Cortex of kidney (tissue), 1 donor: ENCODE measurements at places on chromosomes 3 and 15.

DNA sequence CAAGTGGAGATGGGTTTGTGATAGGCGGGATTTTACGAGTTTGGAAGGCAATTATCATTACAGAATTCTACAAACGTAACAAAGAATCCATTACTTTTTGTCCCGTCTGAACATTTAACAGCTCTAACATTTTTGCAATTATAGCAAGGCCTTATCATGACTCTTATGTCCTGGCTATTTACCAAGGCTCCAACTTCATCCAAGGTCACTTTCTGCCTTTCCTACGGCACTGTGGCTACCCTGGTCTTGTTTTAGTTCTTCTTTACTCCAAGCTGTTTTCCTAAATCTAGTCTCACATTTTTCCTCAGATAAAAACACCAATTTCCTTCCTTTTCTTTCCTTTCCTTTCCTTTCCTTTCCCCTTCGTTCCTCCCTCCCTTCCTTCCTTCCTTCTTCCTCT, 33.5 kb upstream of the GRM7 start:
- DNase-seq = no peak

DNA sequence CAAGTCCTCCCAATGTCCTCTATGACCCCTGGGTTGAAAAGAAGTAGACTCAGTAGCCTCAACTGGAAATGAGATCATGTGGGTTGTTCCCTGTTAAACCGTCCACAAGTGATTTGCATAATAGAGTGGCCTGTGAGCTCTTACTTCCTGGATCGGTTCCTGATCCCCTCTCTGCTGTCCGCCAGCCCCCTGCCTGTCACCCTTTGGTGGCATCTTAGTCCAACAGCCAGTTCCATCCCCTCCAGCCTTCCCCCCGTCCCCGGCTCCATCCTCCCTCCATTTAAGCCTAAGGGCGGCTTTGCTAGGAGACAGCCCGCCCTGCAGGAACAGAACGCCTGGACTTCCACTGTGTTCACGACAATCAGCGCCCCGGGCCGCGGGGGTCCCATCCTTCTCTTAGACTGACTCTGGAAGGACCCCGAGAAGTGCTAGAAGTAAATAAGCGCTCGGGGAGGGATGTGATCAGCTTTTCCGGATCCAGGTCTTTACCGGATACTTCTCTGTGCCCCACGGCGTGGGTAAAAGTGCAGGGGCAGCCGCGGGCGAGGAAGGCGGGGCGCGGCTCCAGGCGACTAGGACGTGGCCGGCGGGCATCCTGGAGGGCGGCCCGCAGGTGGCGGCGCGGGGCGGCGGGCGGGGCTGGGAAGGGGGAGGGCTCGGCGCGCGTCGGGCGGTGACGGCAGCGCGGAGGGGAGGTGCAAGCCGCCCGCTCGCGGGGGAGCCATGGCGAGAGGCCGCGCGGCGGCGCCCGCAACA, 51.2 kb upstream of the ULK4 start:
- DNase-seq = no peak

DNA sequence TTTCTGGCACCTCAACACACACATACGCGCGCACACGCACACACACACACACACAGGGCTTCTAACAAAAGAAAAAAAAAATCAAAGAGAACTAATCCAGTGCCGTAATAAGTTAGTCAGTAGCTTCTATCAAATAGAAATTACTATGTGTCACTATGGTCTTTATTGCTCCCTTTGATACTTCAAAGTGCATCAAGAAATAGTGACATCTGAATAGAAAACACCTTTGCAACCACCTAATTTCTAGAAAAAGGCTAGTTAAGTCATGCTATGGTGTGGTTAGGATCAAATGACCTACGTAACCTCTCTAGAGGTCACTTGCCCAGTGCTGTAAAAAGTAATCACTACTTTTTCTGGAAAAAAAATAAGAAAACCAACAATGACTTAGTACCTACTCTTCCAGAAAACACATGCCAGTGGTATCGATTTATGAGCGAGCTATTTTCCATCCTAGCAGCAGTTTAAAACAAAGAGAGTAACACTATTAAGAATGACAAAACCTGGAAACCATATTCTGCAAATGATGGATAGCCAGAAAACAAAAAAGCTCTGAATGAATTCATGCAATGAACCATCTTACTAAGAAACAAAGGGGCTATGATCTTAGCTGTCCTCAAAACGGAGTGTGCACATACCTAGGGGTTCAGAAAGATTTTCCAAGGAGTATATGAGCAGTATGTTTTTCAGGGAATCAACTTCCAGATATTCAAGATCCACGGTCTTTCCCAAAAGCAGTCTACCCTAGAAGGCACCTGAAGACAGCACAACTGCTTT, 6.8 kb downstream of the AVEN start:
- DNase-seq = no peak

DNA sequence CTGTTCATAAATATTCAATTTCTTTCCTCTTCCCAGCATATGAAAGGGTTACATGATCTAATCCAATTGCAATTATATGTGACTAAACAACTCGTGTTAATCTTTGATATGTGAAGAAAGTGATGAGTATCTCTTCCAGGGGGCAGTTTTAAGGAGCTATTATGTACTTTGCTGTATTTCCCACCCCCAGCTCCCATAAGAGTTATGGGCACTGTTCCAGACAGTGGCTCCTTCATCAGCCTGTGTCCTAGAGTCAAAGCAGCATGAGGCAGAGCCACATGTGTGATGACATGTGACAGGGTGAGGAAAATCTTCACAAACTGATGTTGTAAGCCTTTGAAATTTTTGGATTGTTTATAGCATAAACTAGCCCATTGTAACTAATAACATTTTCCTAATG, 315.4 kb downstream of the DIPK2A start:
- no peak for DNase-seq

DNA sequence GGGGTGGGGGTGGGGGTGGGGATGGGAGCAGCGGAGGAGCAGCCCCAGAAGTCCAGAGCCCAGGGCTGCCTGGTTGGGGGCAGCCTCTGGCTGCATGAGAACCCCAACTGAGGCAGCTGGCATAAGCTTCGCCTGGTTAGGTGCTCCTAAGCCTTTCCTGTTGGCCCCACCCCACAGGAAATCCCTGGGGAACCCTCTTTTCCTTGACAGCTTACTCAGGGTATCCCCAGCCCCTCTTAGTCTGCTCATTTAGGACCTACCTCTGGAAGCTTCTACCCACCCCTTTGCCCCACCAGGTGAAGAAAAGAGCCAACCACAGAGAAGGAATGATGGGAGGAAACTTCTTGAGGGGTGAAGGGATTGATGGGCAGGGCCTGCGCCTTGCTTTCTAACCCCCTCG, 53.4 kb downstream of the IL20RB start:
- DNase-seq = no peak

GRCh38 chr3:126551839-126552687, 6.7 kb downstream of the C3orf22 start:
- no peak for DNase-seq

DNA sequence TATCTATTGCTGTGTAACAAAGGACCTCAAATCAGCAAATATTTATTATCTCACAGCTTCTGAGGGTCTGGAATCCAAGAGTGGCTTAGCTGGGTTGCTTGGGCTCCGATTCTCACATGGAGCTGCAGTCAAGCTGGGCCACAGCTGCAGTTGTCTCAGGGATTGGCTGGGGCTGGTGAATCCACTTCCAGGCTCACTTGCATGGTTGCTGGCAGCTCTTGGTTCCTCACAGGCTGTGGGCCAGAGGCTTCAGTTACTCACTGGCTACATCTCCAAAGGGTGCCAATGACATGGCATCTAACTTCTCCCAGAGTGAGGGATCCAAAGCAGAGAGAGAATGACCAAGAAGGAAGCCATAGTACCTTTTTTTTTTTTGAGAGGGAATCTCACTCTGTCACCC, 13.9 kb upstream of the SYNM start:
- DNase-seq = no peak

DNA sequence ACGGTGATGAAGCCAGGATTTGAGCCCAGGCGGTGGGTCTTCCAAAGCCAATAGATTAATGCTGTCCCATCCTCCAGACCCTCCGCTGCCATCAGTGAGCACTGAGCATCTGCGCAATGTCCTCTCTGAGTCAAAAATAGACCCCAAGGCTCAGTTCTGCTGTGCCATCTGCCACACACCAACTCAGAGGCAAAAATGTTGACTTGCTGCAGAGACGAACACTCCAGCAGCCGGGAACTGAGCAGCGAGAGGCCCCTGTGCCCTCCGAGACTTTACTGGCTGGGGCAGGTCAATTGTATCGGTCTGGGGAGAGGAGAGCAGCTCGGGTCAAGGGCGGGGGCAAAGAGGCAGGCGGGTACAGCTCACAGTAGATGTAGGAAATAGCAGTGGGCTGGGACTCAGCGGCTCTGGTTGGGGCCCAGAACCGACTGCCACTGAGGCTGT, 41.5 kb upstream of the ATP2B2 start:
- DNase-seq = no peak

DNA sequence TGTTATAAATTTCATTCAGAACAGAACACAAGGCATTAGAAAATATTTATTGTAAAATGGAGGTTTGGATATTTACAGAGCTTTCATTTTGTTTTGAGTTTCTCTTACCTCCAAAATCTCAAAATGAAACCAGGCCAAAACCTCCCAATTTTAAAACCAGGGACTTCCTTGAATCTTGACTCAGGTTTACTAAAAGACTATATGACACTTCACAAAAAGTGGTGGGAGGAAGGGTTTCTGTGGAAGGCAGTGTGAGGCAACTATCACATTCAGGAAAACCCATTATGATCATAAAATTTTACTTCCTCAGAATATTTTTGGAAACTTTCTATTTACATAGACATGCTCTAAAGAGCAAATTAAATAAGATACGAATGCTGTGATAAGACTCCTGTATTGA, 205.8 kb upstream of the EOMES start:
- DNase-seq = no peak

DNA sequence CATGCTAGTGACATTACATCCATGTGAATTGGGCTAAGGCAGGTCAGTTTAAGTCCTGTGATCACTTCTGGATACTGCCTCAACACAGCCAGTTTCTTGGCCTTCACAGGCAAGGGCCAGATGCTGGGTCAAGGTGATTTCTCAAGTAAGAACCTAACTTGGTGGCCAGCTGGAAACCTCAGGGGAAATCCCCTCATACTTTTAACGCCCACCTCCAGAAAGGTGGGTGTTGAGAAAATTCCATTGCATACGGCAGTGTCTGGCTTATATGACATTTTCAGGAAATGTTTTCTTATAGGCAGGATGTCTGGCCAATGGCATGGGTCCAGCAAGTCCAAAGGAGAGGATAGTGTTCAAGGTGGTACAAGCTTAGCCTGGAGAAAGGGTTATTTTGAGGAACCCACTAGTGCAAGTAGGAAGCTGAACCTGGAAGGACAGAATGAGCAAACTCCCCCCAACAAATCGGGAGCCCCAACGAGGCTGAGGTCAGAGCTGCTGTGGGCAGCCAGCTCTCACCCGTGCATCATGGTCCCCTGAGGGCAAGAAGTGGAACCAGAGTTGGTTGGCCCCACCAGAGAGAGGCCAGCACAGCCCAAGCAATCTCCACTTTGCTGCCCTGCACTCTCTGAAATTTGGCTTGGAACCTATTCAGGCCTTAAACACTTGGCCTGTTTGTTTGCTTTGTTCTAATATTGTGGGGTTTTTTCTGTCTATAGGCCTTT, 135.4 kb downstream of the PDE8A start:
- no peak for DNase-seq

DNA sequence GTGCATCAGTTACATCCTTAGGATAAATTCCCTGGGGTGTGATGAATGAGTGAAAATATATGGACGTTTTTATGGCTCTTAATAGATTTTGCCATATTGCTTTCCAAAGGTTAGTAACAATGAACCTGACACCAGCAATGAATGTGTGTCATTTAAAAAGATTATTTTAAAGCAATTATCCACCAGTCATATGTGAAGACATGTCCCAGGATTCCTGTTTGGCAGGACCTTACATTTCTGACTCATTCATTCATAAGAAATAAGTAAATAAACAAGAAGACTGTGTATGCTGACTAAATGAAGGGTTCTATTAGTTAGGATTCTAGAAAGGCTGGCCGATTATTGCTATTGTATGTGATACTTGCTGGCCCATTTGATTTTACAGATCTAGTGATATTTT, 201.5 kb downstream of the SOX2 start:
- DNase-seq = no peak

DNA sequence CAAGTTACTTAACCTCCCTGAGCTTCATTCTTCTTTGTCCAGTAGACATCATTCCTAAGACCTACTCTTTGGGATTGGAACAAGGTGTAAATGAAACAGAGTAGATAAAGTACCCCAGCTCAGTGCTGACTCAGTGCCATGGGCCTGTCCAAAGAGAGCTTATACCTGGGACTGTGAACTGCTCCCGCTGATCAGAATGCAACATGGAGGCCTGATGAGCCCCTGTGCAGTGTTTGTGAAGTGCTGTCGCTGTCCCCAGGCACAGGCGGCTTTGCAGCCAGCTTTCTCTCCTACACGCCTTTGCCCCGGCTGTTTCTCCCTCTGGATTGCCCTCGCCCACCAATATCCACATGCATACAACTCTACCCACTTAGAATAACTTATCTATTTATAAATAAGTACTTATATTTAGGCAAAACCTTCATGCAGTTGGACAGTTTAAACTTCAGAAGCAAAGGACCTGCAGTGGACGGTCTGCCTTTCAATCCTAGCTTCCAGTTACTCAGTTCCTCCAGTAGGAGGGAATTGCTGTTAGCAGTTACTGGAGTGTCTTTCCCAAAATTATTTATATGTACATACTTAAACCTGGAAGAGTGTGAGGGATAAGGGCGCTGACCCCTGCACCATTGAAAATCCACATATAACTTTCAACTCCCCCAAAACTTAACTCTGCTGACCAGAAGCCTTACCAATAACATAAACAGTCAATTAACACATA, 80.0 kb downstream of the CORO2B start:
- no peak for DNase-seq

DNA sequence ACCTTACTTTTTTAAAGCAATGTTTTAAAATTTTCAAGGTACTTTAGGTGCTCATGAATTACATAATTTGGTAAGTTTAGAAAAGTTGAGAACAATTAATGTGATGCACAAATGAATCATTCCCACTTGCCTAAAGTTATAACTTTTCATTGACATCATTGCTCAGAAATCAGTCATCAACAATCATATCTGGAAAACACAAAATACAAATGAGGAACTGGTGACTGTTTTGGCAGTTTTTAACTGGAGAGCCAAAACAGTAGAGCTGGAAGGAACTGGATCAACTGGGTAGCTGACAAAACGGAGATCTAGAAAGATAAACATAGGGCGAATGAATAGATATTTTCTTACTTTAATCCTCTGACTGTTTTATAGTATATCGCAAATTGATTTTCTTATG, 767.1 kb downstream of the IGSF11 start:
- no peak for DNase-seq

- DNase-seq = no peak
Observed at GRCh38 chr3:41075975-41076374, 123.3 kb upstream of the CTNNB1 start.

DNA sequence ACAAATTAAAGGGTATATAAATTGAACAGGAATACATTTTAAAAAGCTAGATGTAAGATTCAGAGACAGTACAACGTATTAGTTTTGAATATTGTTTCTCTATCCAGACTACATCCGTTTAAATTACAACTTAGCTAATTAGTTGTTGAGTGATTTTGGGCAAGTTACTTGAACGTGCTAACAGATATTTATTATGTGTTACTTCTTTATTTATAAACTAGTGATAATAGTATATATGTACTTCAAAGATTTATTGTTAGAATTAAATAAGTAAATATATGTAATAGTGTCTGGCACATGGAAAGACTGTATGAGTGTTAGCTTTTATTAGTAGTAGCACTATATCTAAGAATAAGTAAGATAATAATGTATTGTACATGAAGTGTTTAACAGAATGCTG, 92.0 kb upstream of the GBE1 start:
- DNase-seq = no peak
